Effector CD4-positive, alpha-beta T cell (primary cell): ENCODE measurements at places on chromosomes 1 and 21.

DNA sequence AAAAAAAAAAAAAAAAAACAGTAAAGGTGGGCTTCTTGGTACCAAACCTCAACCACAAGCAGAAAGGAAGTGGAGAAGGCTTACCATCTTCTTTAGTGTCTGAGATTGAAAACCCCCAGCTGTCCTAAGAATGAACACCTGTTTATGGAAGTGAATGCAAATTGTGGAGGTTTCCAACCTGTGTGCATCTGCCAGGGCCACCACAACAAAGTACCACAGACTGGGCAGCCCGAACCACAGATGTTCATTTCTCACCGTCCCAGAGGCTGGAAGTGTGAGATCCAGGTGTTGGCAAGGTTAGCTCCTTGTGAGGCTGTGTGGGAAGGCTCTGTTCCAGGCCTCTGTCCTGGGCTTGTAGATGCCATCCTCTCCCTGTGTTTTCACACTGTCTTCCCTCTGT is 348.7 kb downstream of the SETD4 start:
- DNase-seq, result no peak

DNA sequence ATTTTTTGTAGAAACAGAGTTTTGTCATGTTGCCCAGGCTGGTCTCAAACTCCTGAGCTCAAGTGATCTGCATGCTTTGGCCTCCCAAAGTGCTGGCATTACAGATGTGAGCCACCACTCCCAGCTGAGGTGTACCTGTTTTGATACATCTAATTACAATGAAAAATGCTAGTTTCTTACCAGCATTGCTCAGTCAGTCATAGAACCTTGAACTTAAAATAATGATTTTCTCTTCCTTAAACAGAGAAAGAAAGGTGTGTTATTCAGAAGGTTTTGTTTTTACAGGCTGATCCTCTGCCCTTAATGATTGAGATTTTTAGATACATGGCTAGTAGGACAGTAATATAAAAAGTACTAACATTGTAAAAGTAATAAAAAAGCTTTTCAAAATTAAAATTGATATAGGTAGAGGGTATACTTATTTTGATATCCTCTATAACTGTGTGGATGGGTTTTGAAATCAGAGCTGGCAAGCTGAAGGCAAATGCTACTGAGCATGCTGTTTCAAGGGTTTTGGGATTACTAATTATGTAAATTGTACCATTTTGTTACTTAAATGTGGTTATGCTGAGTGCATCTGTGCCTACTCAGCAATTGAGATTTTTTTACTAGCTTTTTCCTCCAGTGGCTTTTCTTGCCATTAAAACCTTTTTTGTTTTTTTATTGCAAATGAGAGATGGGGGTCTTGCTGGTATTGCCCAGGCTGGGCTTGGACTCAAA is 16.1 kb downstream of the PRRC2C start:
- no peak for DNase-seq

DNA sequence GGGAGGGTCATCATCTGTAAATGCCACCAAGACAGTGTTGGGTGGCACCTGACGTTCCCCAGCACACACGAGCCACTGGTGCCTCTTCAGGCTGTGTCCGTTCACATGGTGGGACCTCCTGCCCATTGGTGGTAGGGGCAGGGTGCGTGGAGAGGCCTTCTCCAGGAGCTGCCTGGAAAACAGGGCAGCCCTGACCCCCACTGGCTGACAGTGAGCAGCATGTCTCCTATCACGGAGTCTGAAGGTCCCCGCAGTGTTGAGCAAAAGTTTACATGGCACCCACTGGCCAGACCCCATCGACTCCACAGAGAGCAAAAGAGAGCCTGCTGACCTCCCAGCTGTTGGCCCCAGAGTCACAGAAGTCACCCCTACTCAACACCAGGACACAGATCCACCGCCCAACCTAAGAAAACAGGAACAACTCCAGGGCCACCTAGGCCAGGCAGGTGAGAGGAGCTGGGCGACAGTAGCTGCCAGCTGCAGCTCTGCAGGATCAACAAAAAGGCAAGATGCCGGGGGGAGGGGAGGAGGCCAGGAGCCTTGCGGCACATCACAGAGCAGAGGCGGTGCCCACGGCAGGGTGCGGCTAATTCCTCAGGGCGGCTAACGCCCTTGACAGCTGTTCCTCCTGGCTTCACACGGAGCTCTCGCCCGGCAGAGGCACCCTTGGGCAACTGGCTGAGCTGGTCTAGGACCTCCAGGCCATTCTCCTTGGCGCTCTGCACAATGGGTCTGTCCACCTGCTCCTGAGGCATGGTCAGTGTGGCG is 14.4 kb upstream of the IFI6 start:
- DNase-seq, result no peak

DNA sequence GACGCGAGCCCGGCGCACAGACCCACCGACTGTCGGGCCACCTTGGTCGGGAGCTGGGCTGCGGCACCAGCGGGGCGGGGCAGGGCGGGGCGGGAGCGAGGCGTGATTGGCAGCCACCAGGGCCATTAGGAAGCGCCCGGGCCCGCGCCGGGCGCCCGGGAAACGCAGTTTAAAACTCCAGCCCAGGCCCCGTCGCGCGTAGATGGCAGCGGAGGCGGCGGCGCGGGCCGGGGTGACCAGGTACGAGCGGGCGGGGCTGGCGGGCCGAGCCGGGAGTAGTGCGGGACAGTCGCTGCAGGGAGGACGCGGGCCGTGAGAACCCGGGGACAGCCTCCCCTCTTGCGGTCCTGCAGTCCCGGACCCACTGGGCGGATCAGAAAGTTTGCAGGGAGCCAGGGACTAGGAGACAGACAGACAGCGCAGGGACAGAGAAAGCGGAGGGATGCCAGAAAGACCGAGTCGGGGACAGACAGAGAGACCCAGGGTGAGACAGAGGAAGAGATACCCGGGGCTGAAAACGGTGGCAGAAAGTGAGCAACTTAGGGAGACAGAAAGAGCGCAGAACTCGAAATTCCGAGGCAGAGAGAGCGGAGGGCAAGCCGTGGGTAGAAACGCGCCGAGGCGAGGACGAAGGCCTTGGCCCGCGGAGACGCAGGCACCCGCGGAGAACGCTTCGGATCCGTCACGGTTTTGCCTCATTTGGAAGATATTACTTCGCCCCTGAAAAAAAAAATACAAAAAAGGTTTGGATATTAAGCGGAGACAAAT is at the start of gene DMBX1:
DMBX1 (plus strand) TSS at position 199 of the 768 bp plus-strand sequence. CDS start 17,175 bp downstream, outside the sequence.
- DNase-seq, result no peak

GRCh38 chr1:221723018-221723847 is 18.7 kb downstream of the DUSP10 start:
- DNase-seq, result no peak

GRCh38 chr1:233085566-233085965 is 135.2 kb downstream of the NTPCR start:
- DNase-seq, result no peak

DNA sequence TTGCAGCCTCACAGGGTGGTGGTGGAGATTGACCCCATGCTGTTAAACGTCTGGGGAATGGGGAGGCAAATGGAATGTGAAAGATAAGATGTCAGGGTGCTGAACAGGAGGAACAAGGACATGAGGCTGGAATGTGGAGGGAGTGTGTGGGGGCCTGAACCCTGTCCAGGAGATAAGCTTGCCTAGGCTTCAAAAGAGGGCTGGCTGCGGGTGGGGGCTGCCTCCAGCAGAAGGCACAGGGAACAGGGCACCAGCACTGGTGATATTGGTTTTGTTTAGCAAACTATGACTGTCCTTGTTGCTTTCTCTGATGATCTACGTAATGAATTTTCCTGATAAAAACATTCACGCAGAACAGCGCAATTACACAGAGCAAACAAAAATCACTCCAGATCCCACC is 52.4 kb upstream of the LRP8 start:
- DNase-seq, result no peak

DNA sequence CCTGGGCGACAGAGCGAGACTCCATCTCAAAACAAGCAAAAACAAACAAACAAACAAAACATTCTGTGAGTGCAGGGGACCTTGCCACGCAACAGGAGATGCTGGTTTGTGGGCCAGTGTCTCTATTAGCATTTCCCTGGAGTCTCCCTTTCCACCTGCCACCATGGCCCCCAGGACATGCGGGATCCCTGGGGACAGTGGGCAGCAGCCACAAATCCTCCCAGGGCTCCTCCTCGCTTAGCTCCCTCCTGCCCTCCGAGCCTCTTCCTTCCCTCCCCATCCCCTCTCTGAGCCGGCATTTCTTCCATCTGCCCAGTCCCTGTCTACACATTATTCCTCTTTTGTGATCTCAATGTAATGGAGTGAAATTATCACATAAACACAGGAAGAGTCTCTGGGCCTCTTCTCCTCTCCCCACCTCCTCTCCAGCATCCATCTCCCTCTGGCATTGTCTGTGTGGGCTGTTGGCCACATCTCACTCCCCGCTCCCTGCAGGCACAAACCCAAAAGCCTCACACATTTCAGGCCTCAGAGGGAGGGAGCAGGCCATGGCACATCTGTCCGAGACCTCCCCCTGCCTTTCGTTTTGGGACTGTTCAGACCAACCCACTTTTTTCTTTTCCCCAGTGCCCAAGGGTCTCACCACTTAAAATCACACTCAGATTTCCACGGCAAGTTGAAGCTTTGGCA is 144.3 kb downstream of the MIS18A start:
- no peak for DNase-seq

GRCh38 chr1:219927298-219927955 is 930 bp downstream of the SLC30A10 start:
- DNase-seq, result no peak

- DNase-seq, result no peak
These were observed 149.1 kb upstream of the HP1BP3 start for GRCh38 chr1:20936216-20936615.

- DNase-seq, result no peak
These were observed 40.6 kb upstream of the ZBTB40 start for GRCh38 chr1:22410928-22411495.

GRCh38 chr1:165612062-165612461 is 19.0 kb upstream of the MGST3 start:
- no peak for DNase-seq

GRCh38 chr1:60251426-60251825 is 177.9 kb upstream of the C1orf87 start:
- DNase-seq, result no peak

DNA sequence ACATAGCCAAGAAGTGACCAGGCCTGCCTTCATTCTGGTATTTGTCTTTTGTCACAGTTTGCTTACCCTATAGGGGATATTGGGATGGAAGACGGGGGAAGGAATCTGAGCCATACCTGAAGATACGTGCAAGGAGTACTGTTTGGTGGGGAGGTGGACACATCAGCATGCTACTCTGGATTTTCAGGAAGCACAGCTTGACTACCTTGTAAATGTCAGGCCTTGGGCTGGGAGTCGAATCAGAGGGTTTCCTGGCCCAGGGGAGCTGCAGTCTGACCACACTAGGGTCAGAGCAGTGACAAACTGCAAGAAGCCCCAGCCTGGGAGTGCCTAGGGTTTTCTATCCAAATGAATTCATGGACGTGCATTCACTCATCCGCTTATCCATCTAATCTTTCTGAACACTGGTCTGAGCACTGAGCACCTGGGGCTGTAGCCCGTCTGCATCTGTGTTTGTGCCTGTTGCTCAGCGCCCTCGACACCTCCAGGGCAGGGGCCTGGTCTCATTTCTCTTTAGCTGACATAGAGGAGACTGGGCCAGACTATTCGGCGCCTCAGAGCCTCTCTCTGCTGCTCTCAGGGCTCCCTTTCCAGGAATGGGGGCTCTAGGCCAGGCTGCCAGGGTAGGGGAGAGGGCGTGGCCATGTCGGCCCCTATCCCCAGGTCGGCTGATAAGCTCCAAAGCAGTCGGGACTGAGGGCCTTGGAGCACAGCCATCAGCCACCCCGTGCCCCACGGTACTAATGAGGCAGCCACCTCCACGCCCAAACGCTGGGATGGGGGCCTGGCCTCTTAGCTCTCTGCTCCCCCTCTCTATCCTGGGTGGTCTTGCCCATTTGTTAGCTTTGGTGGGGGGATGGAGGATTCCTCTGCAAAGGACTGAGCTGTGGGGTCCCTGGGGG is 47.0 kb upstream of the SLC2A1 start:
- DNase-seq, result no peak

- no peak for DNase-seq
These were observed 65.5 kb downstream of the SYT14 start for GRCh38 chr1:210003501-210003900.

- DNase-seq, result no peak
These were observed 13.5 kb downstream of the FALEC start for GRCh38 chr1:150529017-150529416.

DNA sequence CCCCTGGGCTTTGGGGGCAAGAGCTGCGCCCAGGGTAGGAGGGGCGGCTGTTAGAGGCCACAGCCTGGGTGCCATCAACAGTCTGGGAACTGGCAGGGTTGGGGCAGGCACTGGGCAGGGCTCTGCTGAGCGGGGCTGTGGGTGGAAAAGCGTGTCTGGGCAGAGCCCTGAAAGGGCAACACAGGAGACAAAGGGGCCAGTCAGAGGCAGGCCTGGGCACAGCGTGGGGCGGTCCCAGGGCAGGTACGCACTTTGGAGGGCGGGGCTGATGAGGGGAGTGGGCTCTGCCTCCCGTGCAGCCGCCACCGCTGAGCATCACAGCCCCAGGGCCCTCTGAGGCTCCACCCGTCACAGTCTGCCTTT is 13.9 kb downstream of the CELSR2 start:
- no peak for DNase-seq

- no peak for DNase-seq
These were observed 36.6 kb downstream of the XCL1 start for GRCh38 chr1:168613038-168613451.

DNA sequence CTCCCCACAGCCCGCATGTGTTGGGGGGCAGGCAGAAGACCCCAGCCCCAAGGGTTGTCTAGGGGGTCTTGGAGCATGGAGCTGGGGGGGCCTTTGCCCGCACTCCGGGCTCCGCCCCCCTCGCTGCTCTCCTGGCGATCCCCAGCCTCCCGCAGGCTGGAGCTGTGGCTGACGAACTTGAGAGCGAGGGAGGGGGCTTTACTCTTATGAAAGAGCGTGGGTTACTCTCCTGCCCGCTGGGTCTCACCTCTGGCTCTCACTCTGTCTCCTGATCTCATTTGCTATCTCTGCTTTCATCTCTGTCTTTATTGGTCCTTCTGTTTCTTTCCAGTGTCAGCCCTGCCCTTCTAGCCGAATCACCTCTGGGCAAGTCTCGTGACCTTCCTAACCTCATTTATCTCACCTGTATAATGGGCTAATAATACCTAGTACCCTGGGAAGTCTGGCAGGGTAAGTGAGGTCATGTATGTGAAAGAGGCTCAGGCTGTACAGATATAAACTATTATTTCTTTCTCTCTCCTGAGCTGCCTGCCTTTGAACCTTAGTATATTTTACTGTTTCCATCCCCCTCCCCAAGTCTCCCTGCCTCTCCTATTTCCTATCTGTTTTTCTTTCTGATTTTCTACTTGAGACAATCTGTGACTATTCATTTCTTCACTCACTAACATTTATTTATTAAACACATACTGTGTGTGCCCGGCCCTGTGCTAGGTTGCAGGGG is 731 bp downstream of the EFNA4 start:
- DNase-seq, result no peak

- no peak for DNase-seq
These were observed 43.8 kb downstream of the CAPN2 start for GRCh38 chr1:223755992-223756775.

GRCh38 chr21:38777015-38777414 is 28.7 kb upstream of the ETS2 start:
- DNase-seq, result no peak

GRCh38 chr1:46689356-46689755 is 17.7 kb downstream of the TEX38 start:
- DNase-seq, result no peak

GRCh38 chr1:93565496-93566206 is 116.0 kb downstream of the BCAR3 start:
- no peak for DNase-seq
